ENCODE measurements at places on chromosomes 13 and 19.
A peak's percentile ranks its signal among the peaks of the same experiment; 100 is the strongest.

- DNase-seq, result no peak
Measured at GRCh38 chr19:50739914-50740426, 16.8 kb downstream of the CLEC11A start.

DNA sequence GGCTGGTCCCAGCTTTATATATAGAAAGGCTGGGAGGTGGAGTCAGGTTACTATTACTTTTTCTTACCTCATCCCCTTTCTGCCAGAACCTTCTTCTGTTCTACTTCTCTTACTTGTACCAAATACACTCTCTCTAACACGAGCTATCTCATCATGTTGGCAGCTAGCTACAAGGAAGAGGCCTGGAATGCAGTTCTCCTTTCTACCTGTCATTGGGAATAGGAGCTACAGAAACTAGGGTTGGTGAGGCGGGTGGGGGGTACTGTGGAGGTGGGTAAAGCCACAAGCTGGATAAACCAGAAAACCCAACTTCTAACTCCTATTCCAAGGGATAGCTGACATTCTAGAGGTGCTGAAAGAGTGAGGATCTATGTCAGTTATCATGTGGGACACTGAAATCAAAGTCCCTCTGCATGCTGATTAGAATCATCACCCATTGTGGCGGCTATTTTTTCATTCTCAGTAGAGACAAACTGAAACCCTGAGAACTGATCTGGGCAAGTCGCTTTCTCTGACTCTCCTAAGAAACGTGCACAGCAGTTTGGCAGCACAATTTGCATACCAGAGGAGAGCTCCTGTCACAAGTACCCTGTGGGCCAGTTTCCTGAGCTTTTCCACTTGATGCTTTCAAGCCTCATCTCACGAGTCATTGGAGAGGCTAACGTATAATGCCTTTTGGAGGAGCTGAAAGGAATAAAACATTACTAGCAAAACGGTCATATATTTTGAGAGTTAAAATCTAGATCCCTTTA is 358.1 kb downstream of the ENOX1 start:
- no peak for DNase-seq

GRCh38 chr13:78022164-78022877 is 103.7 kb upstream of the EDNRB start:
- no peak for DNase-seq

DNA sequence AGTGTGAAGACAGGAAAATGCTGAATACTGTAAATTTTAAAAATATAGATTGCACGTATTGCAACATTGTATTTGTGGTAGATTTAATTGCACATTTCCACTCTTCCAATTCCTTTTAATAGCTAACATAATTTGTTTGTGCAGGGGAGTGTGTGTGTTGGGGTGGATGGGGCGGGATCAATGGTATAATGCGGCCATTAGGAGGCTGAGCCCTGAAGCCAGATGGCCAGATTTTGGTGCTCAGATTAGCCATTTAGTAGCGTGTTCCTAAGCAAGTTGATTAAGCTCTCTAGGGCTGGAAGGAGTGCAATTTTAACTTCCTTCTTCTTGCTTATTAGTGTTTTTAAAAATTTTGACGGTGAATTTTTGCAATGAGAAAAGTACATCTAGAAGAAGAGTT is 5.8 kb downstream of the OXGR1 start:
- no peak for DNase-seq

DNA sequence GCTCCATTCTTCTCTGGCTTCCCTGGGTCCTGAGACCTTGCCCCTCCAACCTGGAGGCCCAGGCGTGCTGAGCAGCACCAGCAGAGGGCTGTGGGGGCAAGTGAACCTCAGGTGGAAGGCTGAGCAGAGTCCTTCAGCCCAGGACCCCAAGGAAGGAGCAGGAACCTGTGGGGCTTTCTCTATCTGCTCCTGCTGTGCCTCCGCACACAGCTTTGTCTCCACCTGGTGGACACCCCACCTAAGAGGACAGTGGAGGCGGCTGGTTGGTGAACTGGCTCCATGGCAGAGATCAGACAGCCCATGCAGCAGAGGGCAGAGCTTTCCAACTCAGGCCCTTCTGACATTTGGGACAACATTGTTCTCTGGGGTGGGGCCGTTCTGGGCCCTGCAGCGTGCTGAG is 19.7 kb downstream of the ZFR2 start:
- DNase-seq, result peak; percentile 33

DNA sequence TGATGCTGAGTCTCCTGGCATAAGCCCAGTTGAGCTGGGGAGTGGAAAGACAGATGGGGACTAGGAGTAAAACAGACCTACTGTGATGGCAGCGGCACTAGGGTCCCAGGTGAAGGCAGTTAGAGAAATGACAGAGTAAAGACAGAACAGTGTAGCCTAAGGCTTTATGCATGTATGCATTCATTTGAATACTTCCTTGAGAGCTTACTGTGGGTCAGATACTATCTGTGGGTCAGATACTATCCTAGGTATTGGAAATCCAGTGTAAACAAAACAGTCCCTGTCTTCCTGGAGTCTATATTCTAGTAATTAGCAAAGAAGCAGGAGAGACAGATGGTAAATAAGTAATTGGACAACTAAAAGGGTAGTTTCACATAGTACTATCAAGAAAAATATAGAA is 73.7 kb upstream of the LRCH1 start:
- no peak for DNase-seq

- DNase-seq, result no peak
Measured at GRCh38 chr19:39563408-39563807, 23.4 kb upstream of the EID2 start.

DNA sequence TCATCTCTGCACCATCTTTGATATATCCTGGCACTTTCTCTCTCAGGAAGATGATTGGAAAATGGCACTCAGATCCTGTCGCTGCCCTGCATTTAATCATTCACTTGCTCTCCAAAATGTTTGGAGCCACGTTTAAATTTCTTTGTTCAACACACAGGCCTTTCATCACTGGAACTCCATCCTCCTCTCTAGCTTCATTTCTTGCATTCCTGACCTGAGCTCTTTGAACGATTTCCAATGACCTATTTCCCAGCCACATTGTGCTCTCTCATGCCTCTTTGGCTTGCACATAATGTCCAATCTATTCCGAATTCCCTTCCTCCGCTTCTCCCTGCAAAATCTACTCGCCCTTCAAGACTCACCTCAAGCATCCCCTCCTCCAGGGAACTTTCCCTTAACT is 287.4 kb upstream of the NBEA start:
- DNase-seq, result no peak

DNA sequence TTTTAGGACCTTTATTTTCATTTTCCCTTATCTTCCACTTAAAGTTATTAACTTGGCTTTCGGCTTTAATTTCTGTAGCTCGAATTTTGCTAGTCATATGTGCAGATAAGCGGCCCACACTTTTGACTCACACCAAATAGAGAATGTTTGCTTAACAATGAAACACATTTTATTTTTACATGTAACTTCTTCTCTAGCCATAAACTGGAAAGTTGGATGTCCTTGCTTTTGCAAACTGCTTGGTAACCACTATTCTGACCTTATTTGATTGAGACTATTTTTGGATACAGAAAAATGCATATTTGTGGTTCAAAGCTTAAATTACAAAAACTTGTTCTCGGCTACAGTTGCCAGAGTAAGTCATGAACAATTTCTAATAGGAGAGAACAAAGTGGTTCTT is 600.0 kb downstream of the KCTD12 start:
- no peak for DNase-seq

DNA sequence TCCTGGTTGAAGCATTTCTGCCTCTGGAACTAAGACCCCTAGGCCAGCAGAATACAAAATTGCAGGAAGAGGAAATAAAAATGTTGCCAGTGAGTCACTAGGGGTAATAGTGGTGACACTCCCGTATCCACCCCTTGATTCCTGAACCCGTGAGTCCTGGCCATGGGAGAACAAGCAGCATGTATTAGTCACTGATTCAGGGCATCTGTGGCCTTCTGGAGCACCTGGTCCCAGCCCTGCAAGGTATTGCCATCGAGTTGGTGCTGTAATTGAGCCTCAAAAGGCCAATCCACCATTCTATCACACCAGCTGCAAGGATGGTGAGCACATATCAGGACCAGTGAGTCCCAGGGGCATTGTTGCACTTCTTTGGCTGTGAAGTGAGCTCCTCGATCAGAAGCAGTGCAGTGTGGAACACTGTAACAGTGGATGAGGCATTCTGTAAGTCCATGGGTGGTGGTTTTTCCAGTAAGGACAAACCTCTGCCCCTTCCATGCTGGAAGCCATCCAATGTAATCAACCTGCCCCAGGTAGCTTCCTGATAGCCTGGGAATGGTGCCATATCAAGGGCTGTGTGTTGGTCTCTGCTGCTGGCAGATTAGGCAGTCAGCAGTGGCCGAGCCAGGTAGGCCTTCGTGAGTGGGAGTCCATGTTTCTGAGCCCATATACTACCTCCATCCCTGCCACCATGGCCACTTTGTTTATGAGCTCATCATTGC is 39.6 kb downstream of the C1QTNF9 start:
- DNase-seq, result no peak

GRCh38 chr13:46476174-46476573 is 76.8 kb upstream of the LRCH1 start:
- DNase-seq, result no peak

- DNase-seq, result no peak
Measured at GRCh38 chr19:16575861-16576689, 3.9 kb upstream of the SLC35E1 start.

- no peak for DNase-seq
Measured at GRCh38 chr13:66339214-66339613, 890.9 kb downstream of the PCDH9 start.

GRCh38 chr19:2259336-2259735 is 3.1 kb upstream of the JSRP1 start:
- DNase-seq, result no peak

DNA sequence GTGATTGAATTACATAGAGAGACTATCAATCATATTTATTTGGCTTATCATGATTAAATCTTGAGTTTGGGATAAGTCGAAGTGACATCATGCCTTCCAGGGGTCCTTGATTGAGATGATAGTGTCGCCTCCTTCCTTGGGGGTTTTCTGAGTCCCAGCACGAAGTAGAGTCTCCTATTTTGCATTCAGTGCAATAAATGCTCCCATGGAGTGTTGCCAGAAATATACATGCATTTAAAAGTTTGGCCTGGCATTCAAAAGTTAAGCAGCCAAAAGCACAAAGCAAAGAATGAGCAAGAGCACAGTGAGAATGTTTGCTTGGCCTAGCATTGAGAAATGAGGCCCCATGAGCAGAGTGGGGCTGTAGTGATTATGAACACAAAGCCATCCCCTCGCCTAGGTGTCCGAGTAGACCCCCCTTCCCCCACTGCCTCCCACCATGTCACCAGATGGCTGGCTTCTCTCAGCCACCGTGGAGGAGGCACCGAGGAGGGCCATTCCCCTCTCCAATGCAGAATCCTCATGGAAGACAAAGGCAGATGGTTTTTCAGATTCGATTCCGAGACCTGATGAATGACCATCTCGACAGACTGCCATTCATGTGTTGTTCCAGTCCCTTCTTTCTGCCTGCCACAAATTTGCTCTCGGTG is 58.8 kb upstream of the UBL3 start:
- no peak for DNase-seq

Data from effector CD4-positive, alpha-beta T cell (primary cell).